ENCODE measurements at places on chromosomes 3 and 15. TPM values are rescaled to one million over a fixed set of nuclear protein-coding genes. Genes with fewer than 3 reads are reported as not detected.

PLS1 gene
- polyA plus RNA-seq = 0.93 TPM

DISP2 gene
- polyA plus RNA-seq = not detected

SEMA7A gene
- polyA plus RNA-seq = 5.2 TPM

NR2E3 gene
- 7.0 TPM for polyA plus RNA-seq

NTRK3 gene
- polyA plus RNA-seq = 9.1 TPM

- DNase-seq = no peak
Observed at GRCh38 chr3:69212411-69213160, 90.2 kb upstream of the LMOD3 start.

MYH15 gene
- not detected for polyA plus RNA-seq

All from muscle of arm (tissue), 14 donors.